Neural progenitor cell (in vitro differentiated cells): ENCODE measurements at places on chromosomes 7 and 10.

DNA sequence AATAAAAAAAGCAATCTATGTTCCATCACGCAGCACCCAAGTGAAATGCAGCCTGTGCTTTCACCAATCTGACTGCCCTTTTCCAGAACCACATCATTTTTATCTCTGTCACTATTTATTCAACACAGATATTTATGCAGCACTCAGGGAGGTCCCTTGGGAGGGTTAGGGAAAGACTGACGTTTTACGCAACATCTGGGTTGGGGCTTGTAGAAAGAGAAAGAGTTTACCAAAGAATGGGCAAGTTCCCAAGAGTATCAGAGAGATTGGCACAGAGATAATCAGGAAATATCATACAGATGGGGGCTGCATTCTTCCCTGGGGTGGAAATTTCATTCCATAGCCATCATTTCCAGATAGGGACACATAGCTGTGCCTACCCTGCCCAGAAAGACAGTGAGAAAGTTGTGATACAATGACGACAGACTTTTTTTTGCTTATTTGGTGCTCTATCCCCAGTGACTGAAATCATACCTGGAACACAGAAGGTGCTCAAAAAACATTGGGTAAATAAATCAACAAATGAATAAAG is 474.2 kb downstream of the CALN1 start:
- H3K4me1 ChIP-seq, result no peaks in the 10 kb centered on the region
- H3K4me3 ChIP-seq, result no peak overlapping the region
- no peak overlapping the region for H3K27ac ChIP-seq
- no peak for DNase-seq
- no peaks in the 10 kb centered on the region for H3K36me3 ChIP-seq

DNA sequence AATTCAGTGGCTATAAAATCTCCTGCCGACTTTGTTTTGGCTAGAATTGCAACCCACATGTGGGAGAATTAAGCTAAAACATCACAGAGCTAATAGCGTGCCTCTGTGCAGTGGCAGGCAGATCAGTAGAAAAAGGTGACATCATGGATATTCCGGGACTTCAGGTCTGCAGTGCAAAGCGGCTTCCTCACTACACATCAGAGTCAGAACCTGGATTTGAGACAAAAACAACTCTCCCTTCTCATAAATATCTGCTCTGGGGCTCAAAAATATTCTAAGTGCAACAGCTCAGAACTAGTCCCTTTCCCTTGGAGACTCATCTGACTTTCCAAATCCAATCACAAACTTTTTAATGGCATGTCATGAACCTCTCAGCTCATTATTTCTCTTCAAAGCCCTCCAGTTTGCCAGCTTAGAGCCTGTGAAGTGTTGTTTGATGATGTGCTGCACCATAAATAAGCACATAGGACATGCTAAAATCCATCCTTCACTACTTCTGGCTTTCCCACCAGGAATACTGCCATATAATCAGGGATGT is 337.1 kb downstream of the RNLS start:
- H3K27ac ChIP-seq, result no peak overlapping the region
- no peak overlapping the region for H3K4me3 ChIP-seq
- H3K4me1 ChIP-seq, result peaks cover 16% of the 10 kb centered on the region
- no peaks in the 10 kb centered on the region for H3K36me3 ChIP-seq

DNA sequence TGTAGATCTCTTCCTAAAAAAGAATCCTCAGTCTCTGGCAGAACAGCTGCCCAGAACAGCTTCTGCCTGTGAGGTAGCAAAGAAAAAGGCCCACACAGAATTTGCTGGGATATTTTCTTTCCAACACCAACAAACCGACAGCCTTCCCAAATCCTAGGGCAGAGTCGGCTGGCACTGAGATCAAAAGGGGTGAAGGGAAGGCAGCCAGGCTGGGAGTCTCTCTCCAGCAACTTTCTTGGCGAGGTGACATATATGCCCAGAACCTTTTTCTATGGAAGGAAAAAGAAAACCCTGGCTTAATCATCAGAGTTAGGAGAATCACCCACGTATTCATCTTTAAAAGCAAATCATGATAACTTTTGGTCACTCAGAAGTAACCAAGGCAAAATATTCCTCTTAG is 279.6 kb downstream of the DNAJB6 start:
- H3K27me3 ChIP-seq, result peaks cover 23% of the 10 kb centered on the region
- no peaks in the 10 kb centered on the region for H3K4me1 ChIP-seq

GRCh38 chr7:99976626-99977025 is 795 bp upstream of the AZGP1 start:
- H3K27me3 ChIP-seq, result no peaks in the 10 kb centered on the region
- H3K36me3 ChIP-seq, result no peaks in the 10 kb centered on the region
- no peak overlapping the region for H3K4me3 ChIP-seq
- H3K4me1 ChIP-seq, result no peaks in the 10 kb centered on the region
- DNase-seq, result no peak

DNA sequence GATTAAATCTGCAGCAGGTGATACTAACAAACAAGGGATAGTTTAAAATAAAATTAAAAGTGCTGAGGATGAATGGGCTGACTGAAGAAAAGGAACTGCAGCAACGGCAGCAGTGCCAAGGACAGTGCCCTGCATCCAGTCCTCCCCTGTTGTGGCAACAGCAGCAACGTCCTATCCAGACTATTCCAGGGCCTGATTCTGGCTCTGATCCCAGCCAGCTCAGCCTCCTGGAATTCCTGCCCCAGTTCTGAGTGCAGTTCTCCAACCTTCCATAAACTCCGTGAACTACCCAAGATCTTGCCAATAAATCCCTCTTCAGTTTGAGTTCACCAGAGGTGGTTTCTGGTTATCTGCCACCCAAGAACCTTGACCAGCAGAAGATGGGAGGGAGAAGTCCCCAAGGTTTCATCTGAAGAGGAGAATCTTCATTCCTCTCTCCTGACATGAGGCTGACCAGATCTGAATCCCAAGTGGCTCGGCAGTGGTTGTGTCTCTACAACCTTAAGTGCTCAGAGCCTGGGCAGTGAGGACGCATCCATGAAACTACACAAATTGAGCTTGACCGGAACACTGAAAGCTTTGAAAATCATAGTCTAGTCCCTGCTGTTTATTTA is 115.8 kb downstream of the SORBS1 start:
- no peaks in the 10 kb centered on the region for H3K36me3 ChIP-seq
- no peaks in the 10 kb centered on the region for H3K4me1 ChIP-seq
- no peak for DNase-seq
- H3K4me3 ChIP-seq, result no peak overlapping the region

- peaks cover 44% of the 10 kb centered on the region for H3K4me1 ChIP-seq
- H3K27me3 ChIP-seq, result no peaks in the 10 kb centered on the region
- DNase-seq, result no peak
- no peak overlapping the region for H3K4me3 ChIP-seq
- H3K27ac ChIP-seq, result no peak overlapping the region
Measured at GRCh38 chr7:51228386-51228958, 88.1 kb downstream of the COBL start.

- H3K36me3 ChIP-seq, result no peaks in the 10 kb centered on the region
- H3K4me1 ChIP-seq, result peaks cover 4% of the 10 kb centered on the region
- H3K4me3 ChIP-seq, result no peak overlapping the region
- DNase-seq, result no peak
- no peak overlapping the region for H3K27ac ChIP-seq
Measured at GRCh38 chr7:30906014-30906413, 5.6 kb upstream of the AQP1 start.

- H3K27ac ChIP-seq, result peak overlapping the region; percentile 89
- H3K4me3 ChIP-seq, result no peak overlapping the region
- H3K36me3 ChIP-seq, result no peaks in the 10 kb centered on the region
- peaks cover 70% of the 10 kb centered on the region for H3K4me1 ChIP-seq
Measured at GRCh38 chr7:2495418-2496299, 19.5 kb upstream of the GRIFIN start.

GRCh38 chr7:2217716-2218443 is 14.9 kb downstream of the MAD1L1 start:
- H3K4me1 ChIP-seq, result no peaks in the 10 kb centered on the region
- no peak for DNase-seq
- H3K27ac ChIP-seq, result no peak overlapping the region

- no peaks in the 10 kb centered on the region for H3K27me3 ChIP-seq
- no peak for DNase-seq
- peaks cover 35% of the 10 kb centered on the region for H3K36me3 ChIP-seq
- peak overlapping the region; percentile 89 for H3K4me3 ChIP-seq
Measured at GRCh38 chr10:78035025-78035424, 1.4 kb downstream of the RPS24 start.

- no peak within 1 kb of the TSS for H3K27ac ChIP-seq
- peaks cover 9% of the 10 kb centered on the region for H3K4me1 ChIP-seq
- H3K36me3 ChIP-seq, result no peaks in the 10 kb centered on the region
- no peaks in the 10 kb centered on the region for H3K27me3 ChIP-seq
- peak within 1 kb of the TSS; percentile 38 for H3K4me3 ChIP-seq
- peak; percentile 57 for DNase-seq
Measured at GRCh38 chr7:150322833-150323681, at the start of the genes ACTR3C and LRRC61. TSS of gene ACTR3C (minus strand) at chr7:150323545. CDS start at chr7:150295296, 28,249 bp downstream. TSS of gene LRRC61 (plus strand) at chr7:150323355. CDS start at chr7:150336862, 13,507 bp downstream.

- H3K4me1 ChIP-seq, result peaks cover 31% of the 10 kb centered on the region
- H3K27ac ChIP-seq, result no peak overlapping the region
- H3K36me3 ChIP-seq, result no peaks in the 10 kb centered on the region
- no peaks in the 10 kb centered on the region for H3K27me3 ChIP-seq
- peak overlapping the region; percentile 75 for H3K4me3 ChIP-seq
Measured at GRCh38 chr10:89702121-89702480, 711 bp downstream of the KIF20B start.
